ENCODE measurements at places on chromosomes 5 and 9.

DNA sequence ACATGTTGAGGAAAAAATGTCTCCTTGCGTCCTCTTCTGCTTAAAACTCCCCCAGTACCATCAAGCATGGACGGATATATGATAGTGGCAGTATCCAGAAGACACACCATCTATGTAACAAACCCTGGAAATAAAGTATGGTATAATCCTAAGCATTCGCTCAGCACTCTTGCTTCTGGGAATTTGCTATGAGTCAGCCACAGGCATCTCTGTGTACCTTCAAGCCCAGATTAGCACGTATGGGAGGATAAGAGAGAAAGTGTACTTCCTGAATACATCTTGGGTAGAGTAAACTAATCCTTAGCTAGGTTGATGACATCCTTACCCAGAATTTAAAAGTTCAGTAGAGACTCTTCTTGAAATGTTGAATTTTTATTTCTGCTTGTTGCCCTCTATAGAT lies 71.2 kb downstream of the GHR start:
- no peak for DNase-seq

DNA sequence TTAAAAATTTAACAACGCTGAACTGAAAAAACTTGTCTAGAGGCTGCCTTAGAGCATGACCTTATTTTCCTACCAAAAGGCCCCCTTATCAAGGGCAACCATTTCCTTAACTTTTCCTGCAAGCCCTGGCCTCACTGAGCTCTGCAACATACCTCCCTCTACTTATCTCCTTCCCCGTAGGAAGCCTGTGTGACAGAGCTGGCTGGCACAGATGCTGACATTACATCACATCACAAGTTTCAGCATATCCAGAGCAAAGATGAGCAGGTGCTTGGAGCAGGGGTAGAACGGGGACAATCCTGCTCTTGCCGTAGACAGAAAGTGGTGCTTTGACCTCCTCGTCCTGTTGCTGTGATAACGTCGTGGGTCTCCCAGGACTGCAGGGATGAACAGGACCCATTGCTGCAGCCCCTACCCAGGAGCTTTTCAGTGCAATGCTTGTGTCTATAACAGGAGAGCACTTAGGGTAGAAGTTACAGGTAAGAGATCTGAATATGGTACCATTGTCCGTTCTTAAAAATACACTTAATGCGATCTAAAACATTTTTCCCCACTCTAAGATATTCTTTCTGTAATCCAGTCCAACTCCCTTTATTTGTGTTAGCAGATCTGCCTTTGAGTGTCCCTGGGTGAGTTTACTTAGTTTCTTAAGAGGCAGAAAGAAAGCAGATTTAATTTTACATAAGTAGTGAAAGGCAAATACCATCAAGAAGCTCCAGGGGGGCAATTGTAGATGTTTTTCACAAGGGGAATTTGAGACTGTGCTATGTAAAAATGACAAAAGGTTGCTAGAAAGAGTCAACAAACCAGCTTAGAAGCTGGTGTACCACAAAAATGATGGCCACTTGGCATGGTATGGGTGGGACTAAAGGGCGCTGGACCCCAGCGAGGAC lies 101.9 kb upstream of the EFNA5 start:
- DNase-seq: no peak

- DNase-seq: no peak
Measured at GRCh38 chr9:23073136-23073535, 626.5 kb downstream of the DMRTA1 start.

DNA sequence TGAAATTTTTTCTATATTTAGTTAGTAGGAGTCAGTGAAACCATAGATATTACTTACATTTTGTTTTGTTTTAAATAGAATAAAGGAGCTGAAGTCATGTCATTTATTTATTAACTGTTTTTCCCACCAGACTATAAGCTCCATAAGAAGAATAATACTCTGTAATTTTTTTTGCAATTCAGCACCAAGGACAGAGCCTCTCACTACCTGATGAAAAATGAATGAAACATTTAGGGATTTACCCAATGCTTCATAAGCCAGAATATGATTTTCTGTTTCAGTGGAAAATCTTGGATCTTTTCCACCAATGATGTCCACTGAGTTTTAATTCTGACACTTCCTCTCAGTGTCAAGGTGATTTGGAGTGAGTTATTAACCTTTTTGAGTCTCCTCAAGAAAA lies 624.9 kb upstream of the GRAMD2B start:
- DNase-seq: no peak

DNA sequence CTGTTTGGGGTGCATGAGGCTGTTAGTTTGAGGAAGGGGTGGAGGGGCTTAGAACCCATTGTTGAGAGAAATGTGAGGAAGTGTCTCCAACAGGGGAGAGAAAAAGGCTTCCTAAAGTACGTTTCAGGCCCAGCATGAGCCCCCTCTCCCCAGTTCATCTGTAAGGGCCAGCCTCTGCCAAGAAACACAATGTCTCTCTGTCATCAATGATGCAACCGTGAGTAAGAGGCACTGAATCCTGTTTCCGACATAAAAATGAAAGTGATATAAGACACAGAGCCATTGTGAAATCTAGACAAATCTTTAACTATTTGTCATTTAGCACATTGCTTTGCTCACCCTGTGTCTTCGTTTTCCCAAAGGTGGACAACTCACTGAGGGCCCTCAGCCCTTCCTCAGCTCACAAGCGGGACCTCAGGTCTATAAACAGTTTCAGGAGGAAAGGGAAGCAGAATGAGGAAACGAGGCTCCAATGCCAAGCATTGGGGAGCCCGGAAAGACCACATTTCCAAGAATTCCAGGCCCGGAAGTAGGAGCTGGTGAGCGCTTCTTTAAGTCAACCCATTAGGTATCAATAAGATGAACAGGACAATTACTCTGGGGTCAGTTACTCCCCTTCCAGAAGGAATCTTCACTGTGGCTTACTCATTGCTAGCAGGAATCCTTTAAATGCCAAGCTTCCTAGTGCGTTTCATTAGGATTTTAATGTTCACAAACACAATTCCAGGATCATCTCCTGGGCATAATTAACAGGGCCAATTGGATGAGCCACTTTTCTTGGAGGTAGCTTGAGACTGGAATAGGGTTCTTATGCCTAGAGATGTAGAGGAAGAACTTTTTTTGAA lies 59.0 kb upstream of the KLF4 start:
- DNase-seq: no peak

GRCh38 chr5:179427032-179427675 lies 81.9 kb upstream of the ADAMTS2 start:
- no peak for DNase-seq

GRCh38 chr5:38420246-38420645 lies 136.2 kb downstream of the LIFR start:
- no peak for DNase-seq

GRCh38 chr9:119418721-119419120 lies 49.5 kb upstream of the BRINP1 start:
- no peak for DNase-seq

DNA sequence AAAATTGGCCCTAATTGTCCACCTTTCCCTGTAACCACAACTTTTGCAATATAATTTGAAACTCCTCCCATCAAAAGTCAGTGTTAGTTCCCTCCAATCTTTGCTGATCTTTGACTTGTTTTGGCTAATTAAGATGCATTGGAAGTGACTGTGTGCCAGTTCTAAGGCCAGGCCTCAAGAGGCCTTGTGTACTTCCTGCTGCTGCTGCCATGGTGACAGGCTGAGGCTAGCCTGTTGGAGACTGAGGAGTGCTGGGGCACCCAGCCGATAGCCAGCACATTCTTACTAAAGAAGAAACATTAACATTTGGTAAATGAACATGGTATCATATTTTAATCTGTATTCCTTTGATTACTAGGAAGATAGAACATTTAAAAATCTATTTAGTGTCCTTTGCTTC lies 86.5 kb downstream of the SREK1 start:
- no peak for DNase-seq

DNA sequence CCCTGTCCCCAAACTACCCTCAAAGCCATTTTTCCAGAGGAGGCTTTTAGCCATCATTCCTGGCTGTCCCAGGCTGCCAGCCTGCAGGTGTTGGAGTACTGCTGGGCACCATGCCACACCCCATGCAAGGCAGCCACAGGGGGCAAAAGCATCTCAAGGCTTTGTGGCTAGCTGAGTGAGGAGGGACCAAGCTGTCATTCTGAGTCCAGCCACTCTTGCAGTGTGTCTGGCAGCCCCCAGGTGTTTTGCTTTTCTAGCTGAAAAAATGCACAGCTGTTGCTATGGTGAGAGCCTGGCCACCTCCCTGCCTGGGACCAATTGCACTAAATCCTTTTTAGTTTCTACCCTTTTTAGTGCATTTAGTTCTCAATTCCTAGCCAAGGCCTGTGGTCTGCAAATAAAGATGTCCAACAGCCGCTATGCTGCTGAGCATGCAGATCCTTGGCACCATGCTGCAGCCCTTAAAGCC lies 50.4 kb upstream of the PTGS1 start:
- DNase-seq: no peak

DNA sequence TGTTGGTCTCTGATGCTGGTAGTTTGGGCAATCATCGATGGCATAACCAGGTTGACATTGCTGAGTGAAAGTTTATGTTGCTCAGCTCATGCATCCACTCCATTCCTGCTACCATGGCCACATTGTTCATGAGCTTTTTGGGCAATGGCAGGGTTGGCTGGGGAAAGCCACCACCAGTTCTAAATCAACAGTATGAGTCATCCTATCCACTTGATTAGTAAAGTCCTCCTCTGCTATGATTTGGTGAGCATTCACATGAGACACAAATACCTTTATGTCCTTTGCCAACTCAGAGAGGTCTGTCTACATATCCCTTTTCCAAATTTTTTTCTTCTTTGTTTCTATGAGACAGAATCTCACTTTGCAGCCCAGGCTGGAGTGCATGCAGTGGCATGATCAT lies 129.7 kb upstream of the FBN2 start:
- no peak for DNase-seq

DNA sequence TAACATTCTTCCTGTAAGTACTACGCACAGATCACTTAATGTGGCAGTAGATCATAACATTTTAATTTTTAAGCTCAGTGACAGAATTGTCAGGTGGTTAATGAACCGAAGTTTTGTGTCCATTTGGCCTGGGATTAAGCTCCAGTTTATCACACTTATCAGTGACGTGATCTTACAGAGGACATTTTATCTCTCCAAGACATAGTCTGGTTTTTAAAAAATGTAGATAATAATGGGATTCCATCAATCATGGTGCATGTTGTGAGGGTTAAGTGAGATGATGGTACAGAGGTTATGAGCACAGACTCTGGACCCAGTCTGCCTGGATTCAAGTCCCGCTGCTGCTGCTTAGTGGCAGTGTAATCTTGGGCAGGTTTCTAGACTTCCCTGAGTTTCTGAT lies 66.0 kb upstream of the ZFAND5 start:
- DNase-seq: no peak

DNA sequence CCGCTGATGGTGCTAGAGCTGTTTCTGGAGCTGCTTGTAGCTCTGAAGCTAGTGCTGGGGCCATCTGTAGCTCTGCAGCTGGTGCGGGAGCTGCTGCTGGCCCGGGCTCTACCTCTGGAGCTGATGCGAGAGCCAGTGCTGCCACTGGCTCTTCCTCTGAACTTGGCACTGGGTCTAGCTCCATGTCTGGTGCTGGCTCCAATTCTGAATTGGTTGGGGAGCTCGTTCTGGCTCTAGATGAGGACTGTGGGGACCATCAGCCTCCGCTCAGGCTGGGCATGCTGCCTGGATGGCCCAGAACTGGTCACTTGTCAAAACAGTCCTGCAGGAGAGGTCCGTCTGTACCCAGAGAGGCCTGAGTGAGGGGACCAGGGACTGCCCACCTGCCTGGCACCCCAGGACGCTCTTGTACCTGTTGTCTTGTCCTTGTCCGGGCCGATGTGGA lies 21.5 kb downstream of the OBP2B start:
- DNase-seq: no peak

GRCh38 chr9:95202076-95202681 lies 115.3 kb downstream of the FANCC start:
- DNase-seq: no peak

DNA sequence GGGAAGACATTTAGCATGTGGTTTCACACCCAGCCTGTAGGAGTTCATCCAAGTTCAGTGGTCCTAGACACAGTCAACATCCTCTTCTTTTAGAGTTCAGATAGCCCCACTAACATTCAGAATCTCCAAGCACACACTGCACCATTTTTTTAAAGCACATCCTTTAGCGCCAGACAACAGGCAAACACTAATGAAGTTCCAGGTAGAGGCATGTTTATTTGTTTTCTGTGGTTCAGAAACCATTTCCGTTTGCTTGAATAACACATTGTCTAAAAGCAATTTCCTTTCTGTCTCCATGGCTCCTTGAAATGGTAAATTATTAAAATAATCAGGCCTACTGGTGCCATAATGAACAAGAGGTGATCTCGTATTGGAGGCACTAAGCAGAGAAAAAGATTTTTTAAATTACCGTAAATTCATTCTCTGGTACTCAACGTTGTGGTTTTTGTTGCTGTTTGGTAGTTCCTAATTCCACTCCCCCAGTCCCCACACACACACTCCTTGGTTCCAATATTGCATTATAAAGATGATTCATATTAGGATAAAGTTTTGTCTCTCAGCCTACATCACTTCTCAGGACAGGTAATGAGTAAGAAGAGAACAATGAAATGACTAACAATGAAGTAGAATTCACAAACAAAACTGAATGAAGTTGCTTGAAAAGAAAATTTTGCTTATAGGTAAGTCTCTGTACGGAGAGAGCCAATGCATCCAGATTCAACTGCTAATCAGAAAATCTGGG lies 153.1 kb downstream of the PCSK1 start:
- no peak for DNase-seq

- no peak for DNase-seq
Measured at GRCh38 chr5:1089146-1089545, 22.7 kb downstream of the SLC12A7 start.

- DNase-seq: no peak
Measured at GRCh38 chr5:132070460-132071337, 2.9 kb upstream of the CSF2 start.

DNA sequence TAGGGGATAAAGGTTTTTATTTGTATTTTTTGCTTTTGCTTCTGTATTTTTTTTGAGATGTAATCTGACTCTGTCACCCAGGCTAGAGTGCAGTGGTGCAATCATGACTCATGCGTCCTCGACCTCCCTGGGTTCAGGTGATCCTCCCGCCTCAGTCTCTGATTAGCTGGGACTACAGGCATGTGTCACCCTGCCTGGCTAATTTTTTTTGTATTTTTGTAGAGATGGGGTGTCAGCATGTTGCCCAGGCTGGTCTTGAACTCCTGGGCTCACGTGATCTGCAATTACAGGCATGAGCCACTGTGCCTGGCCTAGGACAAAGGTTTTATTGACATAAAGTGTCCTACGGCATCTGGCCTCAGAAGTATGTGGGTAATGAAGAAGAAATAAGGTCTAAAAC lies 297.1 kb upstream of the C9orf72 start:
- no peak for DNase-seq

GRCh38 chr9:92422611-92423338 lies 1.5 kb downstream of the OMD start:
- no peak for DNase-seq
